ENCODE measurements at places on chromosomes 6 and 20.

DNA sequence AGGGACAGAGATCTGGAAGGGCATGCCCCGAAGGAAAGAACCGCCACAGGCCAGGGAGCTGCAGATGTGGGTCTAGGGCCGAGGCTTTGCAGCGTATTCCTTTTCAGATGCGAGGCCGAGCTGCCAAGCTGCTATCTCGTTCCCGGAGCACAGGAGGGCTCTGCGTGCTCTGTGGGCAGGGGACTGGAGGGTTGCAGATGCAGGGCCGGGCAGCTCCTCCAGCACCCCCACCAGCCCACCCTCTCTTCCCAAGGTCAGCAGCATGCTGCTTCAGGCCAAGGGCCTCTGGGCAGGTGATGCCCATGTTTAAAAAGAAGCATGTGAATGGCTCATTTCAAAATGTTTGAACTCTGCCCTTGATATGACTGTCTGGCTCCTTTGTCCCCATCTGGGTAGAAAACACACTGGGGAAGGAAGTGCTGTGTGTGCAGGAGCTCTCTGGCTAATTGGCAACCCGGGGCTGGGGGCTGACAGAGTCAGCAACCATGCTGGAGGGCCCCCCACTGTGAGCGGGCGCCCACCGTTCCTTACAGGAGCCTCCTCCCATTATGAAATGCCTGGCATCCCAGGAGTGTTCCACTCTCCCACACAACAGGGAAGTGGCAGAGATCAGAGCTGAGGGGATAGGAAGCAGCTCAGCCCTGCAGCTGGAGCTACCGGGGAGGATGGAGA, 353.3 kb downstream of the ZFAND3 start:
- DNase-seq, result peak; percentile 28

GRCh38 chr6:136728976-136729515, 63.2 kb downstream of the MAP3K5 start:
- DNase-seq, result no peak

DNA sequence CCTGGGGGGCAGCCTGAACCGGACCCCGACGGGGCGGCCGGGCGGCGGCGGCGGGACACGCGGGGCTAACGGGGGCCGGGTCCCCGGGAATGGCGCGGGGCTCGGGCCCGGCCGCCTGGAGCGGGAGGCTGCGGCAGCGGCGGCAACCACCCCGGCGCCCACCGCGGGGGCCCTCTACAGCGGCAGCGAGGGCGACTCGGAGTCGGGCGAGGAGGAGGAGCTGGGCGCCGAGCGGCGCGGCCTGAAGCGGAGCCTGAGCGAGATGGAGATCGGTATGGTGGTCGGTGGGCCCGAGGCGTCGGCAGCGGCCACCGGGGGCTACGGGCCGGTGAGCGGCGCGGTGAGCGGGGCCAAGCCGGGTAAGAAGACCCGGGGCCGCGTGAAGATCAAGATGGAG, 636 bp downstream of the SRF start:
- no peak for DNase-seq

DNA sequence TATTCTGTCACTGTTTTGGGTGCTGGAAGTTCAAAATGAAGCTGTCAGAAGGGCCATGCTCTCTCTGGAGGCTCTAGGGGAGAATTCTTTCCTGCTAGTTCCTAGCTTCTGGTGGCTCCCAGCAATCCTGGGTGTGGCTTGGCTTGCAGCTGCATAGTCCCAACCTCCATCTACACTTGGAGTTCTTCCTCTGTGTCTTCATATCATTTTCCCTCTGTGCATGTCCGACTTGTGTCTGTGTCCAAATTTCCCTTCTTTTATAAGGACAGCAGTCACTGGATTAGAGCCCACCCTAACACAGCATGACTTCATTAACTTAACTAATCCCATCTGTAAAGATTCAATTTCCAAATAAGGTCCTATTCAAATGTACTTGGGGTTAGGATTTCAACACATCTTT, 23.3 kb upstream of the ENPP1 start:
- no peak for DNase-seq

DNA sequence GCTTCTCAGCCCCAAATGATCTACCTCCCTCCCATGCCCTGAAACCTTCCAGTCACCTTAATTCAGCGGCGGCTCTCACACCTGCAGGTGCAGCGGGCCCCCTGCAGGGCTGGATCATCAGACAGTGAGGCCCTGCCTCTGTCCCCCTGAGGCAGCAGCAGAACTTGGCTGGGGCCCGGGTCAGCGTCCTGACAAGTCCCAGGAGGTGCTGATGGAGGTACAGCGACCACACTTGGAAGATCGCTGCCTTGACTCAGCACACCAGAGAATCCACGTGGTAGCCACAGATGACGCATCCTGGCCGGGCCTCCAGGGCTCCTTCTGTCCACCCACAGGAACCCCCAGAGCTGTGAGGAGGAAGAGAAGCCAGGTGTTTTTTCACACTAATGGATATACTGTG, 116.4 kb upstream of the THBS2 start:
- no peak for DNase-seq

- DNase-seq, result no peak
These were observed 220.1 kb downstream of the HACE1 start for GRCh38 chr6:104639668-104640067.

GRCh38 chr20:14918976-14919375, 581.6 kb upstream of the FLRT3 start:
- DNase-seq, result no peak

- DNase-seq, result no peak
These were observed 302.6 kb downstream of the CDH4 start for GRCh38 chr20:61554617-61555016.

DNA sequence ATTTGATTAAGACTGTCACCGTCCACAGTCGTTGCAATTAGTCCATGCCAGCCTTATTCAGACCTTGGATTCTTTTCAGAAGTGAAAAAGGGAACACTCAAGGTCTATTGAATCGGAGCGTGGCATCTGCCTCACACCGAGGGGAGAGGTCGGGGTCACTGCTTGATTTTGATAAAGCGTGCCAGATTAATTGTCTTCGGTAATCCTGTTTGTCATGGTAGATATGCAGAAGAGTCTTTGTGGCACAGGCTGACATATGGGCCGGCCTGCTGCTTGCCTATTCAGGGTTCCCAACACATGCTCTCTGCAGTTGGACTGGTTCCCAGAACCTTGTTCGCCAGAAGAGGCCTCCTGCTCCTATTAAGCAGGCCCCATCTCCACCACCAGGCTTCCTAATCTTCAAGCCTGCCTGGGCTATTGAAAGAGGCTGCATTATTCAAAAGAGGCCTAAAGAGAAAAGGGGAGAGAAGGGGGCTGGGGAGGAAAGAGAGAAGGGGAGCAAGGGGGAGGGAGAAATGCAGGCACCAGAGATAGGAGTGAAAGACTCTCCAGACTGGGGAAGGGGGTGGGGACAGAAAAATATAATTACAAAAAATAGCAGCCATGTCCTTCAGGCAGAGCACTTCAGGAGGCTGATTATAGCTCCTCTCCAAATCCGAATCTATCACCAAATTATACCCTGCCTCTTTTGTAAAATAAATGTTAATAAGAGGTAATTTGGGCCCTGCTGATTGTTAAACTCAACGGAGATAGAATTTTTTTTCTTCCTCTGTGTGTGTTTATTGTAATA, 611.3 kb downstream of the HDGFL1 start:
- peak; percentile 50 for DNase-seq

- peak; percentile 80 for DNase-seq
These were observed 4.6 kb downstream of the SYTL3 start for GRCh38 chr6:158654498-158654897.

- no peak for DNase-seq
These were observed 68.0 kb downstream of the EYA2 start for GRCh38 chr20:46962452-46963195.

DNA sequence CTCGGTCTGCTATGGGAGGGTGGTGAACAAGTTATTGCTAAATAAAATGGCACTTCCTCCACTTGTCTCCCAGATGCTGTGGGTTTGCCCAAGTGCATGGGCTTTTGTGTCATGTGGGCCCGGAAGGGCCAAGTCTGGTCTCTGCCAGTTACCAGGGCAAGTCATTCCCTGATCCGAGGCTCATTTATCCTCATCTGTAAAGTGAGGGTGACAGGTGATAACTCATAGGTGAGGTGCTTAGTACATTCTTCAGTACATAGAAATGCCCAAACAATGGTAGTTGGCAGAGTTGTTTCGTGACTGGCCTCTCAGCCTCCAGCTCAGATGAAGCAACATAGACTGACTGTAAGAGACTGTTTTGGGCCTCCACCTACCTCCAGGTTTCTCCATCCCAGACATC, 2.0 kb upstream of the MUCL3 start:
- no peak for DNase-seq

- DNase-seq, result no peak
These were observed 53.3 kb upstream of the TNFRSF21 start for GRCh38 chr6:47362857-47363461.

- no peak for DNase-seq
These were observed 44.4 kb downstream of the RNF144B start for GRCh38 chr6:18431581-18431980.

- DNase-seq, result no peak
These were observed 212.6 kb downstream of the MAFB start for GRCh38 chr20:40476461-40476860.

GRCh38 chr6:144834426-144835038, 549.4 kb downstream of the UTRN start:
- DNase-seq, result no peak

- no peak for DNase-seq
These were observed 26.1 kb upstream of the RIPPLY2 start for GRCh38 chr6:83827050-83827449.

- no peak for DNase-seq
These were observed 914 bp upstream of the RANBP9 start for GRCh38 chr6:13712599-13712898.

DNA sequence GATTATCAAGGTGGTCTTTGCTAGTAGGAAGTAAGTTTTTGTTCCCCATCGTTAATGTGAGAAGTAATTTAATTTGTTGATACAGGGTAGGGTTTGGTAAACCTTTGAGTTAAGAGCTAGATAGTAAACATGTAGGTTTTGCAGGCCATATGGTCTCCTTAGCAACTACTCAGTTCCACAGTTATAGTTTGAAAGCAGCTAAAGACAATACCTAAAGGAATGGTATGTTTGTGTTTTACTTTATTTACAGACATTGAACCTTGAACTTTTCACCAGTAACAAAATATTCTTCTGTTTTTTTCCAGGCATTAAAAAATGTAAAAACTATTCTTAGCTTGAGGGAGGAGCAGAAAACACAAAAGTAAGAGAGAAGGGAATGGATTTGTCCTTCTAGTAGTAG, 1.7 kb downstream of the CAP2 start:
- no peak for DNase-seq

GRCh38 chr20:36251426-36251825, 15.1 kb downstream of the AAR2 start:
- DNase-seq, result no peak

DNA sequence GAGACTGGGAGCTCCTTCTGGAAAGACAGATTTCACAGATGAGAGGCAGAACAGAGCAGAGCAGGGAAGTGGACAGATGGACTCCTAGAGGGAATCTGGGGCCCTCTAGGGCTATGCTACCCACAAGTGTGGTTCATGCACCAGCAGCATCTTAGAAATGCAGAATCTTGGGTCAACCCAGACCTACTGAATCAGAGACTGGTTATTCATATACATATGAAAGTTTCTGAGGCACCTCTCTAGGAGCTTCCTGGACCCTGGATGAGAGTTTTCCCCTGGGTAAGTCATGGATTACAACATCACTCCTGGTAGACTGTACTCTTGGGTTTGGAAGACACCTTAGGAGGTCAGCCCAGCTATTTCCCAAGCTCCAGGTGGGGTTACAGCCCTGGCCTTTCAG, 55.4 kb upstream of the SAYSD1 start:
- no peak for DNase-seq

- no peak for DNase-seq
These were observed 14.9 kb downstream of the PLN start for GRCh38 chr6:118562959-118563358.

- DNase-seq, result no peak
These were observed 1.9 kb downstream of the DHX16 start for GRCh38 chr6:30670760-30671527.

- DNase-seq, result no peak
These were observed 95.3 kb upstream of the SGK1 start for GRCh38 chr6:134413241-134413643.
